ENCODE measurements at places on chromosomes 1 and 21.

- no peak for DNase-seq
Measured at GRCh38 chr1:5447503-5447960, 544.7 kb downstream of the NPHP4 start.

DNA sequence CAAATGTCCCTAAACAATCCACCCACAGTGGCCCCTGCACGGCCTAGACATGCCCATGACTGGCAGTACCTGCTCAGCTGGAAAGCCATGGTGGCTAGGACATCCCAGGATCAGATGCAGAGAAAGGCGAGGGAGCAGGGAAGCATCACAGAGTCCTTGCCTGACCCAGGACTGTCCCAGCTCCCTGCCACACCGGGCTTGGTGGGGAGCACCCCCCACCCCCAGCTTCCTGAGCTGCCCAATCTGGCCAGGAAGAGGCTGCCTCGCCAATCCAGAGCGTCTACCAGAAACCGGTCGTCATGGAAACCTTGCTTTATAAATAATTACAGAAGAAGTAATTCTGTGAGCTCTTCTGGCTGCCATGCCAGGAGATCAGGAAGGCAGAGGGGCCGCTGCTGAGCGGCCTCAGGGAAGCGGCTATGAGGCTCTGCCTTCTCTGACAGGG lies 34.8 kb downstream of the ACOT7 start:
- DNase-seq = no peak

GRCh38 chr1:5770981-5771765 lies 221.1 kb downstream of the NPHP4 start:
- DNase-seq = no peak

DNA sequence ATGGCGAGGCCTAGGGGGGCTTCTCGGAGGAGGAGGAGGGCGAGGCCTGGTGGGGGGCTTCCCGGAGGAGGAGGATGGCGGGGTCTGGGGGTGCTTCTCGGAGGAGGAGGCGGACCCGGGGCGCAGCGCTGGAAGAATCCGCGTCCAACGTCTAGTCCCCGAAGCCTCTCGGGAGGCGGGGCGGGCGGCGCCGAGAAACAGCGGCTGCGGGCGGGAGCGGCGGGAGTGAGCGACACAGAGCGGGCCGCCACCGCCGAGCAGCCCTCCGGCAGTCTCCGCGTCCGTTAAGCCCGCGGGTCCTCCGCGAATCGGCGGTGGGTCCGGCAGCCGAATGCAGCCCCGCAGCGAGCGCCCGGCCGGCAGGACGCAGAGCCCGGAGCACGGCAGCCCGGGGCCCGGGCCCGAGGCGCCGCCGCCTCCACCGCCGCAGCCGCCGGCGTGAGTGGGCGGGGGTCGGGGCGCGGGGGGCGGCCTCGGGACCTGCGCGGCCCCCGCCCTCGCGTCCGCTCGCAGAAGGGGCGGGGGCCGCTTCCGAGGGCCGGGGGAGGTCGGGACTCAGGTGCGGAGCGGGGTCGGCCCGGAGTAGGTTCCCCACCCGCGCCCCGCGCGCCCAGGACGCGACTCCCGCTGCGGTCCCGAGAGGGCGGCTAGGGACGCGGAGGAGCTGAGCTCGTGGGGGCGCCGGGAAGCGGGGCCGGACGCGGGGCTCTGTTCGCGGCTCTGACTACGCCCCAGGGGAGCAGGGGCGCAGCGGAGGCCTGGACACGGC lies at the start of gene KLHL17:
TSS of gene KLHL17 (plus strand) at position 222 of the 769 bp plus-strand sequence. CDS start at position 332, 110 bp downstream.
- DNase-seq = peak; percentile 83

DNA sequence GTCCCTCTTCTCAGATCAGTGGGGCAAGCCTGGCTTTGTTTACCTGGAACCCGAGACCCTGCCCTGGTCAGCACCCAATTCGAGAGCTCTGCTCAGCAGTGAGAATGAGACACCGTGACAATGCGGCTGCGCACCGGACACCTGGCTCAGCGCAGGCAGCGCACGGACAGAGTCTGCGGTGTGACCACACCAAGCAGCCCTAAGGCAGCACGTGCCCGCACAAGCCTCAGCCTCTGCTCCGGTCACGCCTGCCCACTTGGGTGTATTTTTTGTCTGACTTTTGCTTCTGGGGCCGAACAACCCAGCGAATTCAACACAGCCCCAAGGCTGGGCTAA lies 4.7 kb downstream of the KRTAP10-8 start:
- no peak for DNase-seq

- peak; percentile 23 for DNase-seq
Measured at GRCh38 chr1:209850342-209850979, 22.7 kb downstream of the UTP25 start.

GRCh38 chr1:96918406-96918805 lies 196.8 kb downstream of the PTBP2 start:
- no peak for DNase-seq

DNA sequence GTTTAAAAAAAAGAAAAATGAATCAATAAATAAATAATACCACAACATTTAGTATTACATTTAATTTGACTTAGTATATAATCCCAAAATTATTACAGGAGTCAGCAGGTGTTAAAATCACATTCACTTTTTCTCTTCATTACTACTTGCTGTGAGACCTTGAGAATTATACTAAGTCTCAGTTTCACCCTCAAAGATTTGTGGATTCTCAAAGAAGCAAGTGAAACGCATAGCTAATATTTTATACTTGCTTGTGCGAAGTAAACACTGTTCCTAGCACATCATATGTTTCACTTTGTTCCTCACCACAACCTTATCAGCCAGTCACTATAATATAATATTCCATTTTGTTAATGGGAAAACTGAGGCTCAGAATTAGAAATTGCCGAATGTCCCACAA lies 4.0 kb downstream of the CLCA1 start:
- no peak for DNase-seq

DNA sequence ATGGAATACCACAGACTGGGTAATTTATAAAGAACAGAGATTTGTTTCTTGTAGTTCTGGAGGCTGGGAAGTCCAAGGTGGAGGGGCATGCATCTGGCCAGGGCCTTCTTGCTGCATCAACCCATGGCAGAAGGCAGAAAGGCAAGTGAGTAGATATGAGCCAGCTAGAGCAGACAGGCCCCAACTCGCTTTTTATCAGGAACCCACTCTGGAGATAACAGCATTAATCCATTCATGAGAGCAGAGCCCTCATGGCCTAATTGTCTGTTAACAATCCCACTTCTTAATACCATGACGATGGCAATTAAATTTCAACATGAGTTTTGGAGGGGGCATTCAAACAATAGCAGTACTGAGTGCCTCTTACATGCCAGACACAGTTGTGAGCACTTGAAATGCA lies 87.2 kb upstream of the SOX13 start:
- DNase-seq = no peak

GRCh38 chr1:42966688-42967612 lies 8.3 kb upstream of the SLC2A1 start:
- no peak for DNase-seq

DNA sequence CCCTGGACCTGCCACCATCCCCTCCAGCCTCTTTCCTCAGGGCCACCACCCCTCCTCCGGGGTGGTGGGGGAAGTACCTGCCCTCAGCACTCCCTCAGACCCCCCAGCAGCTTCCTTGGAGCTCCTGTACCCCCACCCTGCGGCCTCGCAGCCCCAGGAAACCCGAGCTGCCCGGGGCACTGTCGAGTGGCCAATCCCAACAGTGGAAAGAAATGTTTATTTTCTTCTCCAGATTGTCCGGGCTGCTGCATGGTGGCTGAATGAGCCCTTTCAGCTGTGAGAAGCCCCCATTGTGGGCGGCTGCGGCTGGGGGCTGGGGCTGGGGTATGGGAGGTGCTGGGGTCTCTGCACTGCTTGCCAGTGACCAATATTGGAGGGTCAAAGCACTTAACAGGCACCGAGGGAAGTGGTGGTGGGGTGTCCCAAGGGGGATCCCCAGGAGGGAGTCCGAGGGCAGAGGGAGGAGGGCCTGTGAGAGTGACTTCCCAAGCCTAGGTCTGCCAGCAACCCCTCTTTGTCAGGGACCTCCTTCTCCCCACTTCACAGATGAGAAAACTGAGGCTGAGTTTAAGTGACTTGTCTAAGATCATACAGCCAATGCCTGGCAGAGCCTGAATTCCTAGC lies 25.2 kb downstream of the RUNX3 start:
- DNase-seq = no peak

DNA sequence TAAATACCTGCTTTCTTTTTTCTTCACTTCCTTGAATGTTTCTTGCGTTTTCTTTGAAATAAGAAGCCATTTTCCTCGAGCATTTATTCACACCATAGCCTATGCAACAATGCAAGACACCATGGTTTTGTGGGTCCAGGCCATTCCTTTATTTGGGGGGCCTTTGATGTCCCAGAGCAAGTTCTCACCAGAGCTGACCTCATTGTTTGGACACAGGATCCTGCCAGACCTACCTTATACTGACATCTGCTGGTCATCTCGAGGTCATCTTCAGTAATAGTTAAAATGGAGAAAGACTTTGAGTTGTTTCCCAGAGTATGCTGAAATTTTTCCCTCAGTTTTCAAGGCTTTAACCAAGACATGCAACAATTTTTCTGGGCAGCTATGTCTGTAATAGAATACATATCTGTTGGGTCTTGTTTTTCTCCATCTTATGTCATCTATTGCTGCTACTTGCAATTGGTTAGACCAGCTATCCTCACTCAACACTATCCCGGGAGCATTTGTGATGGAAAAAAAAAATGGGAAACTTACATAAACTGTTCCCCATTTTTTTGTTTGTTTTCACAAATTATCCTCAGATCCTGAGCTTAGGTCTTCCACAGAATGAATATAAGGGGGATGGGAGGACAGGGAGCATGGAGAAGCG lies 34.0 kb upstream of the BACE2 start:
- DNase-seq = no peak

GRCh38 chr21:38220270-38220737 lies 36.5 kb upstream of the KCNJ15 start:
- DNase-seq = no peak

DNA sequence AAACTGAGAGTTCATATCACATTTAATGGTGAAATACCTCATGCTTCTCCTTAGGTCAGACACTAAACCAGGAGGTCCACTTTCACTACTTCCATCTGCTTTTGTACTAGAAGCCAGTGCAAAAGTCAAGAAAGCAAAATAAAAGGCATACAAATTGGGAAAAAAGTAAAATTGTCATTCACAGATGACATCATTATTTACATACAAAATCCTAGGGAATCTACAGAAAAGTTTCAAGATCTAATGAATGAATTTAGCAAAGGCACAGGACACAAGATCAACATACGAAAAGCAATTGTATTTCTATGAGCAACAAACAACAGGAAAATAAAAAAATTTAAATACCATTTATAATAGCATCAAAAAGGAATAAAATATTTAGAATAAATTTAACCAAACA lies 41.5 kb downstream of the LYST start:
- DNase-seq = no peak

- peak; percentile 1 for DNase-seq
Measured at GRCh38 chr1:94481473-94481933, 60.1 kb downstream of the F3 start.

DNA sequence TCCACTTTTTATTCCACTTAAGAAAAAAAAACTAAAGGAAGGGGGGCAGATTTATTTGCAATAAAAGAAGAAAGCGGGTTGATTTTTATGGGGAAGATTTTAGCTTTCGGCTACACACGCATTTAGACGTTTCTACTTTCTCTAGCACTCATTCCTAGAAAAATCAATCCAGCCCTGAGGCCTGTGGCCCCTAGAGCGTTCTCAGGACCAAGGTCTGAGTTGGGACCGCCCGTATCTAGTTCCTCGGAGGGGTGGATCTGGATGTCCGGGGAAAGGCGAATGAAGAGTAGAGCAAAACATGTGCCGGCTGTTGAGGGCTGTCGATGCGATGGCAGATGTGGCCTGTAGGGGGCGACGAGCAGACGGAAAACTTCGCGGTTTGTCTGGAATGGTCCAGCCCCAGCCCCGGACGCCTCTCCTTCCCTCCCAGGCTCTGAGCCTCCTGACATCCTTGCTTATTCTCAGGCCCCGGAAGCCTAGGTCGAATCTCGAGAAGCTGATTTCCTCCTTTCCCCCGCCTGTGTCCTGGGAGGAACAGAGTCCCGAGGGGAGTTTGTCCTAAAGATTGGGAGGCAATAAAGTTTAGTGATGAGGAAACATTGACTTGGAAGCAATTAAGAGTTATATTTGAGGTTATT lies 5.2 kb downstream of the FOXD3 start:
- DNase-seq = no peak

GRCh38 chr1:4515727-4516289 lies 138.6 kb upstream of the AJAP1 start:
- DNase-seq = no peak
